ENCODE measurements at places on chromosomes 5 and 9.
A peak's percentile ranks its signal among the peaks of the same experiment; 100 is the strongest.

- no peak for DNase-seq
Observed at GRCh38 chr9:27572061-27572460, 1.2 kb downstream of the C9orf72 start.

- no peak for DNase-seq
Observed at GRCh38 chr5:127650649-127651048, 1.8 kb downstream of the CTXN3 start.

GRCh38 chr5:43039471-43040286 is 440 bp downstream of the ANXA2R start:
- peak; percentile 65 for DNase-seq

DNA sequence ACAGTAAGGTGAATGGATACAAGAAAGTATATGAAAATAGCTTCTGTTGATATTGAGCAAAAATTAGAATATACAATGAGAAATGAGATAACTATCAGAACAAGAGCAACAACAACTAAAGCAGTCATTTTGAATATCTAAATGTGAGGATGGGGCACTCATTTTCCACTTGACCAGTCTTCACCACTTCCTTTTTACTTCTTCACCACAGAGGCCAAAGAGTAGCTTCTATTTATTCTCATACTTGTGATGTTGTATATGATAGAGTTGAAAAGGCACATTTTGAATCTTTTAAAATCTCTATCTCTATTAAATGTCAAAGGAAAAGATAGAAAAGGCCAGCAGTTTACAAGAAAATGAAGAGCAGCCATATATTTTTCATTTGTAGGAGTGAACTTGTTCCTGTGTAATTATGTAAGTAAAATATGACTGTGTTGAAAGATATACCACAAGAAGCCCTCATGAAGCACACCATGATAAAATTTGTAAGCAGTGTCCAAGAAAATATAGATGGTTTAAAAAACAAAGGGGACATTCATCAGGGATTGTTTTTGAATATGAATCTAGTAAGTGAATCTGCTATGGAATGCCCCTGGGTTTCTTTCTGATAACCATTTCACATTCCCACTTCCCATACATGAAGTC is 39.2 kb downstream of the ADAMTS19 start:
- no peak for DNase-seq

DNA sequence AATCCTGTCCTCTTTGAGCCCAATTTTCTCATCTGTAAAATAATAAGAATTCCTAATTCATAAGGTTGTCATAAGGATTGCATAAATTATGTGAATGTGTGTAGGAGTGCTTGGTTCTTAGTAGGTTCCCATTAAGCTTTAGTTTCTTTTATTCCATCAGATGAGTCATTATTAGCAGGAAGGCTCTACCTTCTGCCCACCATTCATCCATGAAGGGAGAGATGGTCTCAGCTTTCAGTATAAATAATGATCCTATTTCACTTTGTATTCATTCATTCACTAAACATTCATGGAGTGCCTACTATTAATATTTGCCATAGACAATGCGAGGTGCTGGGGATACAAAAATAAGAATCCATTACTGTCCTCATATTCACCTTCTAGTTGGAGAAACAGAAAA is 3.0 kb downstream of the CMYA5 start:
- no peak for DNase-seq

GRCh38 chr5:175466700-175467318 is 11.6 kb upstream of the SFXN1 start:
- no peak for DNase-seq

DNA sequence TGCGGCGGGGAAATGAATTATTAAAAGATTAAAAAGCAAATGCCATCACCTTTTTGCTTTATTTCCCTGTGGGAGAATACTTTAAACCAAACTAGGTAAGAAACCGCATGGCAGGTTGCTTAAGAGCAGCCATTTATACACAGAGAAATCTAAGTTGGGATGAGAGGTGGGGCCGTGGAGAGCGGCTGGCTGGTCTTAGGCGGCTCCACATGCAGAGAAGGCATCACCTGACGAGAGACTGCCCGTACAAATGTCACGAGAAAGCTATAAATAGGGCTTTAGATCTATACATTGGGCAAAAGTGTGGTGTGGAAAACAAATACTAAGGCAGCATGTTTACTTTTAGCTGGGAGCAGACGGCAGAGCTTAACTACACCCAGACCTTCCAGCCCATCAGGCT is 39.4 kb downstream of the MED27 start:
- DNase-seq: no peak

DNA sequence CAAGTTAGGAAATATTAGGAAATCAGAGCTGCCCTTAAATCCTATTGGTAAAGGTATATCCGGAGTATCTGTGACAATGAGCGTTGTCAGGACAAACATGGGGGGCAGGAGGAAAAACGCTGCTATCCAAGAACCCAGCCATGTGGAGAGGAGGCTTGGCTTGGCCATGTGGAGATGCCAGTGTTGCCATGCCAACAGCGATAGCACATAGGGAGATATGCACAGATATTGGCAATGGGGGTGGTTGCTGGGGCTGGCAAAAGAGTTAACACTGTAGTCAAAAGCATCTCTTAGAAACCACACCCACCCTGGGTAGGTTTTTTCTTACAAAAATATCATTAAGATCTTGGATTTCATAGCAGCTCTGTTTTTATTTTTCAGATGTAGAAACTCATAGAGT is 106.4 kb upstream of the ASTN2 start:
- DNase-seq: no peak

DNA sequence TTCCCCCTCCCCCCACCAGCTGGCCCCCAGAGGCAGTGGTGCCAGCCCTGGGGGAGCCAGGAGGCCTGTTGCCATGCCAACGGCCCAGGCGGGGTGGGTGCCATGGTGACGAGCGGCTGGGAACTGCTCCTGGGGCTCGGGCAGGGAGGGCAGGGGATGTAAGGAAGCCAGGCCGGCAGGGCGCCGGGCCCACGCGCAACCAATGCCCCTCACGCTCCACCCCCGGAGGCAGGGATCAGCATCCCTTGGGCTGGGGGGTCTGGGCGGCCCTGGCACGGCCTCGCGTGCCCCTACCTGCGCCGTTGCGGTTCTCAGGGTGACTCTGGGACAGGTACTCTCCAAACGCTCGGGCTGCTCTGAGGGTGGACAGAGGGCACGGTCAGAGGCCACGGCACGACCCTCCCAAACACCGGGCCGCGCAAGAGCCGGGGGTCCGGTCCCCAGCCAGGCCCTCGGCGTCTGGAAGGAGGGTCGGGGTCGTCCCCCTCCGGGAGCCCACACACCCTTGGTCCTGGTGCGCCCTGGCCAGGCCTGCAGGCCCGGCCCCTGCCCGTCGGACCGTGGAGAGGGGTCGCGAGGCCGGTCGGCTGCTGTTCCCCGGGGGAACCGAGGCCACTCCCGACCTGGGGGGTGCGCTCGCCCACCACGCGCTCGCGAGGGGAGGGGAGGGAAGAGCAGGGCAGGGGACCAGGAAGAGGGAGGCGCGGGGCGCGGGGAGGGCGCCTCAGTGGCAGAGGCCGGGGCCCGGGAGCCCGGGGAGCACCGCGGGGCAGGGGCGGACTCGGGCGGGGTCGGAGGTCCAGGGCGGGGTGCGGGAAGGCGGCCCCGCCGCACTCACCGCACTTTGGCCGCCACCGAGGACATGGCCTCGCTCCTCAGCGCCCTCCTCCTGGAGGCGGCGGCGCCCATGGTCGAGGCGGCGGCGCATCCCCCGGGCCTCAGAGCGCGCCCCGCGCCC is 661 bp downstream of the NSMF start:
- no peak for DNase-seq

DNA sequence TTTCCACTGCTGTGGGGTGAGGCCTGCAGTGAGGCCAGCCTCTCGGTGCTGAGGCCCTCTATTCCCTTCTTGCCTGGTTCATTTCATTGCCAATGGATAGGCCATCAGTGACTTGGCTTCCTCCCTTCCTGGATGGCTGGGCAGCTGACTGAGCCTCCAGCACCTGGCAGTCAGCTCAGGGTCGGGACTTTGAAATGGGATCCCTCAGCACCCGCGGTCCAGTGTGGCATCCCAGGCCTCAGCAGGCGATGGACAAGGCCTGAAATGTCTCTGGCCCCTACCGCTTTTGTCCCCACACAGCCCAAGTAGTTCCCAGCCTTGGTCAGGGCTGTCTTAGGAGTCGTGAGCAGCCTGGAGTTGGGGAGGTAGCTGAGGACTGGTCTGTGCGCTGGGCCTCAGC is 17.2 kb downstream of the NDST1 start:
- DNase-seq: no peak

All from T-cell (primary cell).